GM12891 (cell line): ENCODE measurements at places on chromosomes 11 and 22.

DNA sequence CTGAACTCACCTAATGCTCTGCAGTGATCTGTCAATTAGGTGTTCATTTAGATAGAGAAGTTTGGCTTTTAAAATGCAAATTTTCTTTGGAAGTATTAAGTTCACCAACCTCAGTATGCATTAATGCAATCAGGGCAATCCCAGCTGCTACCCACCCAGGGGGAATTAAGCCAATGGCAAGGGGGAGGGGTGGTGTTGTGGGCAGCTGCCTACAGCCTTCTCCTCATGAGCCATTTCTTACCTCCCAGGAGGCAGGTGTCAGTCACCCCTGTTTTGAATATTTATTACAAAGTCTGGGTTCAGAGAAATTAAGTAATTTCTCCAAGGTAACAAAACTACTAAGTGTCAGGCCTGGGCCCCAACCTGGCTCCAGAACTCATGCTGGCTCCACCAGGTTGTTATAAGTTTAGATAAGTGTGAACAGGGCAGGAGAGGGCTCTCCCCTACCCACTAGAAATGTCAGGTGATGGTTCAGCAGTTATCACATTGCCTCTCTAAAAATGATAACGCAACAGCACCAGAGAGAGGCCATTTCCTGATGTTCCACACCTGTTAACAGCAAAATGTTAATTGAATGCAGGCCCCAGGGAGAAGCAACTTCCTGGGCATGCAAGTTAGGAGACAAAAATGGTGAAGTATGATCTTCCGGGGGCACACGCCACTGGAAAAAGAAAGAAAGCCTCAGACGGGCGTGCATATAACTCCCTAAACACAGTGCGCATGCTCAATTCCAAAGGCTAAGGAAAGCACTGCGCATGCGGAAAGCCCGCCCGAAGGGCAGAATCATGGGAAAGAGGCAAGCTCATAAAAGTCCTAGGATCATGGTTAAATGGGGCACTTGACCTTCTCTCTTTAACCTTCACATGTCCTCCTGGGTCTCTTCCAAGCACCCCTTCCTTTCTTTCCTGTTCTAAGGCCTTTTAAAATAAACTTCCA is 35.4 kb upstream of the GNAZ start:
- no peak for DNase-seq

- DNase-seq, result no peak
Observed at GRCh38 chr22:26681395-26681821, 24.0 kb downstream of the MIAT start.

- DNase-seq, result no peak
Observed at GRCh38 chr11:37502202-37502601, 904.2 kb upstream of the RAG2 start.

DNA sequence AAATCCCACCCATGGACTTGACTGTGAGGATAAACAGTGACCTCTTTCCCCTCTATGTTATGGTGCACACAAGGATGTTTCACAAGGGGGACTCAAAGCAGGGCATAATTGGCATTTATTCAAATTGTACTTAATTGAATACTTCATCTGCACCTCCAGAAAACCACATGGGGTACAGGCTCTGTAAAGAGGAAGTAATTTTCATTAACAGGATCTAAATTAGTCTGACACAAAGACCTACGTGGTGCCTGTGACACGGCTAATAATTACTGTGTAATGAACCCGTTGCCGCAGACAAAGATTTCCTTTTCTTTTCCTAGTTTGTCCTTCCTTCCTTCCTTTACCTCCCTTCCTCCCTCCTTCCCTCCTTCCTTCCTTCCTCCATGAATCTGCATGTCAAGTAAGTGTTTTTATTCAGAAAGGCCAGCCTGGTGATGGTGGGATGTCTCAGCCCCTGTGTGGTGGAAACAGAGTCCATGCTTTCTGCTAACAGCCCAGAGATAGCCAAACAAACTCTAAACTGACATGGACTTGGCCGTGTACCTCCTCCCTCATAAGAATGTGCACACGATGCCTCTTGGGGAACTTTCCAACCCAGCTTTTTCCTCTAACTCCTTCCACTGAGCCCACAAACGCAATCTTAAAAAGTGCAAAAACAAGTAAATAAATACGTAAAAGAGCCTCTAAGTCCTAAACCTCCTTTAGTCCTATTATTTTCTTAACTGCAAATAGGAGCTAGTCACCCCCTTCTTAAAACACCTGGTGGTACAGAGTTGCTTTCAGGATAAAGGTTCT is 118.8 kb downstream of the INSC start:
- DNase-seq, result no peak

DNA sequence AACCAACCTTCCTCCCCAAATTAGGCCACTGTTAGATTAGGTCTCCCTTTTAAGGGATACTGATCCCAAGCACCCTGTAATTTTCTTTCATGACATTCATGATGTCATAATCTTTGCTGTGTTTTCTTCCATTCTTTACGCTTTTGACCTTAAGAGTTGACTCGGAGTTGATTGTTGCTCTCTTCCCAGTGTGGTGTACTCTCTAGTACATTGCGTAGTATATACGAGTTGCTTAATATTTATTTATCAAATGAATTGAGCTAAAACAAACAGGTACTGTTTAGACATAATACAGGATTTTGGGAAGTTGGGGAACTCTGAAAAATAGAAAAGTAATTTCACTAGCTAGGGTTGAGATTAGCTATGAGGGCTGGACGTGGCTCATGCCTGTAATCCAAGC is 49.8 kb downstream of the SVIP start:
- no peak for DNase-seq

GRCh38 chr11:122100037-122100755 is 15.8 kb downstream of the BLID start:
- DNase-seq, result no peak

- no peak for DNase-seq
Observed at GRCh38 chr11:128341280-128342248, 245.8 kb downstream of the ETS1 start.

GRCh38 chr11:125165111-125165842 is 726 bp downstream of the PKNOX2 start:
- DNase-seq, result peak; percentile 43

- DNase-seq, result no peak
Observed at GRCh38 chr11:33737362-33737821, 1.2 kb upstream of the CD59 start.

GRCh38 chr11:59899532-59899931 is 20.9 kb downstream of the OOSP3 start:
- DNase-seq, result no peak

GRCh38 chr22:21984793-21985192 is 2.2 kb upstream of the TOP3B start:
- no peak for DNase-seq

DNA sequence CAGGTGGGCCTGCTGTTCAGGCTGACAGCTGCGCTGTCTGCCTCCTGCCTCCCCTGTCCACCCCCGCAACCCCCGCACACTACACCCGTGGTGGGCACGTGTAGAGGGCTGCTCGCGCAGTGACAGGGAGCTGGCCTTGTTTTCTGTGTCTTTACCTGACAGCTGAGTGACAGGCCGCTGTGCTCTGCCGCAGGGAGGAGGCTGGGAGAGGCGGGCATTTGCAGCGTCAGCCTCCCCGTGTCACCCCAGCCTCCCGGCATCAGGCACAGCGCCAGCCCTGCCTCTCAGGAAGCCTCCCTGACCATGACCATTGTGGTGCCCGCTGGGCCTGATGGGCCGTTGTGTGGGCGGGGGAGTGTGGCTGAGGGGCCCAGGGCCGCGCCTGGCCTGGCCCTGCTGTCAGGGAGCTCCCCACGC is 32.0 kb upstream of the RELT start:
- no peak for DNase-seq

GRCh38 chr11:30128269-30128932 is 102.4 kb upstream of the FSHB start:
- no peak for DNase-seq

DNA sequence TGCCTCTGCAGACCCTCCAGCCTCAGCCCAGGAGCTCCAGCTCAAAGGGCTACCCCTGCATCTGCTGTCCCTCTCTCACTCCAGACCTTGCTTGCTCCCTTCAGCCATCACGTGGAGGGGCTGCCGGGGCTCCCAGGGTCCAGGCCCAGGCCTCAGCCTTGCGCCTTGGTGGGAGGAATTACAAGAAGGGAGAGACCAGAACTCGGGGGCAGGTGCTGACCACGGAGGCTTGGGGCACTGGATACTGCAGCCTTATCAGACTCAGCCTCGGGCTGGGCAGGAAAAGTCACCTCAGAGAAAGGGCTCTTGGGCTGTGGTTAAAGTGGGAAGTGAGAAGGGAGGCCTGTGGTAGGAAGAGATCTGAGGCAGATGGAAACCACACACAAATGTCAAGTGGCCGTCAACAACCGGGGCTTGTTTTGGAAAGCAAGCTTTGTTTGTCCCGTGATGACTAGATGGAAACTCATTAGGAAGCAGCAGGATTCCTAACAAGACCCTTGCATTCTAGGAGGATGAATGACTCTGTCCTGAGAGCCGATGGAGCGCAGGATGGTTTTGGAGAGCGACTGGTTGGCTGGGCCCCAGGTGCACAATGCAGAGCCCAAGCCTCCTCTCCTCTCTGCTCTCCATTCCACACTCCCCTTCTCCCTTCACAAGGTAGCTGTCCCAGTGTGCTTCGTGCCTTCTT is 1321.7 kb downstream of the TBC1D22A start:
- DNase-seq, result no peak

GRCh38 chr22:31958625-31959239 is 14.4 kb downstream of the YWHAH start:
- DNase-seq, result no peak

DNA sequence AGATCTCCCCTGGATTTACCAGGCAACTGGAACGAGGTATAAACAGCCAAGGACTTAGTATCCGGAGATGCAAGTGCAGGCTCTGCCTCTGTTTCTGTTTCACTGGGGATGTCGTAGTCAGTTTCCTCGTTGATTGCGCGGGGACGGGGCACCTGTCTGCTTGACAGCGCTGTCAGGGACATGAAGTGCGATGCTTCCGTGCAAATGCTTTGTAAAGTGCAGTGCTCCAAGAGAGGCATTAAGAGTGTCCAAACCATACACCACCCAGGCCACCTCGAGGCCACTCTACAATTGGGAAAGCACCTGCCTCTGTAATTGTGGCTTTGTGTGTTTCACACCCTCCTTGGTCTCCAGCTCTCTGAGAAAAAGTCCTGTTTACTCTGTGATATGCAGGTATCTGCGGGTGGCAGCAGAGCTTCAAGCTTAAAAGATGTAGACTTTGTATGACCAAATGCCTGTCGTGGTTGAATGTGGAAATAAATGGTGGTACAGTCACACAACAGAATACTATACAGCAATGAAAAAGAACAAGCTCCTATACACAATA is 18.6 kb upstream of the CD5 start:
- no peak for DNase-seq

- DNase-seq, result no peak
Observed at GRCh38 chr11:131481303-131481702, 110.9 kb downstream of the NTM start.

DNA sequence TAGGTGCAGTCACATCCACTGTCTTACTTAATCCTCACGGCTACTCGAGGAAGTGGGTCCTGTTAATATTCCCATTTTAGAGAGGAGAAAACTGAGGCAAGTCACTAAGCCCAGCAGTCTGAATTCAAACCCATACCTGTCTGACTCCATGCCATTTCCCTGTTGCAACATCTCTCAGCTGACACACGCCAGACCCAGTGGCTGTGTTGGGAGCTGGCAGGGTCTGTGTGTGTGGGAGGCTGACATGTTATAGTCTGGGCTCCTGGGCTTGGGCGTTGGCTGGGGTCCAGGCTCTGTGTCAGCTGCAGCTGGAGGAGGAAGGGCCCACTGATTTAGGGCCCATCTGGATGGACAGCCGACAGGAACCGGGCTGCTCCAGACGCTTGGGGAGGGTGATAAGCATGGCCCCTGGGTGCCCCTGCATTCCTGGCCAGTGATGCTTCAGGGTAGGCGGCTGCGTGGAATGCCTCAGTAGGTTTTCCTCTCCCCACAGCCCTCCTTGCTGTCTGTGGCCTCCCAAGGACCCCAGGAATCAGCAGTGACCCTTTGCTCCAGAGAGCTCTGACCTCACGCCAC is 562.5 kb downstream of the MN1 start:
- DNase-seq, result no peak

GRCh38 chr11:14254533-14255237 is 104.3 kb downstream of the RRAS2 start:
- no peak for DNase-seq

DNA sequence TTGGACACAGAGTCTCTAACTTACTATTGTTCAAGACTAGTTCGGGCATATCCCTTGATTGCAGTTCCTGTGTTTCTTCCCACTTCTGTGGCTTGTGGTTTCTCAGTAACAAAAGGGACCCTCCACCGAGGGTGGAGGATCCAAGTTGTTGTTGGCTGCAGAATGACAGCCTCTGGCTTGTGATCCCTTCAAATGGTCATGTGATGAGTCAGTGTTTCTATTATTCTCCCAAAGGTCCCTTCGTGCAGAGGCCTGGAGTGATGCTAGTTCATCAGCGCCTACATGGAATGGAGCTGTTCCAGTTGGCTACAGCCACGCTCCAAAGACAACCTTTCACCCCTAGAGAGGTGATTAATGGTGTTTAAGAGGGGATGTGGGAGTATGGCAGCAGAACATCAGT is 2.6 kb upstream of the VWCE start:
- no peak for DNase-seq

GRCh38 chr22:46198274-46198673 is 47.9 kb downstream of the PPARA start:
- no peak for DNase-seq

- DNase-seq, result no peak
Observed at GRCh38 chr11:66292543-66293332, 1.0 kb downstream of the TMEM151A start.

GRCh38 chr11:57200917-57201316 is 19.2 kb downstream of the LRRC55 start:
- DNase-seq, result no peak

DNA sequence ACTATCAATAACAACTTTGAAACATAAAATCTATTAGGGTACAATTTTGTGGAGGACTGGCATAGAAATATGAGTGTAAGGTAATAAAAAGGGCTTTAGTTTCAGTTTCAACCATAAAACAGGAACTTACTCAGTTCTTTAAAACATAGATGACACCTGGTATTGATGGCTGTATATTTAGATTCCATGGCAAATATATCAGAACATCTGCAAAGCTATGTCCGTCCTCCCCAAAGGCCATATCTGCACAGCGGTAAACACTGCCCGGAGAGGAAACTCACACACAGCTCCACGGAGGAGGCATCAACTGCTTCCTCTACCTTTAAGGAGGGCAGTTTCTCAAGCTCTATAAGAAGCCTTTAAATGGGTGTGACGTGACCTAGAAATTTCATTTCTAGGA is 993.3 kb downstream of the BRD1 start:
- DNase-seq, result no peak

- no peak for DNase-seq
Observed at GRCh38 chr11:110085255-110085838, 7.8 kb upstream of the ZC3H12C start.

DNA sequence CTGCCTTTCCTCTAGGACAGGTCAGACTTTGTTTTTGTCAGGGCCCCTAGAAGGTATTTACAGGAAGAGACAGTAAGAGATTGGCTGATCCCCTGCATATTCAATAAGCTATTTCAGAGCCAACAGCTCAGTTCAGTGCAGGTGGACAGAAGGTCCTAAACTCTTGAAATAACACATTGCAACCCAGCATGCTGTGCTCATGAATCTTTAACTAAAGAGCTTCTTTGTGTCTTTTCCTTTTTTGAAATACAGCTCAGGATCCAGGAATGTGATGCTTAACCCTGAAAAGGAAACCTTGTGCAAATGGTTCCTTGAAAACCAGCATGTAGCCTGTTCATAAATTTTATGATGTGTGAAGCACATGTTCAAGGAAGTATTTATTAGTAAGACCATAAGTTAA is 43.9 kb downstream of the BBOX1 start:
- DNase-seq, result no peak
